ENCODE measurements at places on chromosomes 2 and 18.

GRCh38 chr18:31219395-31219794, 56.7 kb upstream of the DSC1 start:
- no peak for DNase-seq

GRCh38 chr2:133654949-133655348, 86.7 kb upstream of the NCKAP5 start:
- no peak for DNase-seq

GRCh38 chr18:41064916-41065315, 890.1 kb upstream of the PIK3C3 start:
- no peak for DNase-seq

DNA sequence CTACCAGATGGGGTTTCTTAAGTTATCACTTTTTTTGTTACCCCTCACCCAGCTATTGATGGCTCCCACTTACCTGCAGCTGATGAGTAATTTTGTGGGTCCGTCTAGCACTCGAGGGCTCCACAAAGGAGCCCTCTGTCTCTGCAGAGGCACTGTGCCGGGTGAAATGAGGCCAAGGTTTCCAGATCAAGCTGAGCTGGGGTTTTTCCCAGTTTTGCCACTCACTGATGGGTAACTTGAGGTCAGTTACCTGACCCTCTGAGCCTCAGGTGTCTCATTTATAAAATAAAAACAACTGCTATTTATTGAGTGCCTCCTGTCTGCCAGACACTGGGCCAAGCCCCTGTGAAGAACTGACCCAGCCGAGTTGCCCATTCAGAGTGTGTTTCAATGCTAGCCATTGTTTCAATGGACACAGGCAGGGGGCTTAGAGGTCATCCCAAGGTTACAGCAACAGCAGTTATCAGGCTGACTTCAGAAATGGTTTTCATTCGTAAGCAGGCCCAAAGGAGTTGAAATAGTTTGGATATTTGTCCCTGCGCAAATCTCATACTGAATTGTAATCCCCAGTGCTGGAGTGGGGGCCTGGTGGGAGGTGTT, 192.9 kb downstream of the NCK2 start:
- no peak for DNase-seq

DNA sequence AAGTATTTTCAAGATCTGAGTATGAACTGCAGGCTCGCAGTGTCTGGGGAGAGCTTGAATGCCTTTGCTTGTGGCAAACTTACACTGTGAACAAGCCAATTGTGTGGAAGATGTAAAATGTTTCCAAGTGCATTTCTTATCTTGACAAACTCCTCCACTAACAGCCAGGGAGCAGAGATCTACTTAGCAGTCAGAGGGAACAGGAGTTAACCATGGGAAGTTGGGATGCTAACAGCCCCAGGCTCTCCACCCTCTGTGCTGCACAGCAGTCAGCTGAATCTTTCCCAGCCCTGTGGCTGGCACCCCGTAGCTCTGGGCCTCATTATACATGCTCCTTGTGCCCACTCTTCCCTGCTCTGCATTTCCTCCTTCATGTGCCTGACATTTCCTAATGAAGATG, 450.2 kb downstream of the TSN start:
- no peak for DNase-seq

All from amniotic stem cell (primary cell).